ENCODE measurements at places on chromosomes 3 and 15.
A peak's percentile ranks its signal among the peaks of the same experiment; 100 is the strongest.

- no peak for DNase-seq
Measured at GRCh38 chr15:69813881-69814280, 283.8 kb downstream of the TLE3 start.

GRCh38 chr3:117910820-117911521 lies 1123.7 kb downstream of the IGSF11 start:
- DNase-seq: no peak

DNA sequence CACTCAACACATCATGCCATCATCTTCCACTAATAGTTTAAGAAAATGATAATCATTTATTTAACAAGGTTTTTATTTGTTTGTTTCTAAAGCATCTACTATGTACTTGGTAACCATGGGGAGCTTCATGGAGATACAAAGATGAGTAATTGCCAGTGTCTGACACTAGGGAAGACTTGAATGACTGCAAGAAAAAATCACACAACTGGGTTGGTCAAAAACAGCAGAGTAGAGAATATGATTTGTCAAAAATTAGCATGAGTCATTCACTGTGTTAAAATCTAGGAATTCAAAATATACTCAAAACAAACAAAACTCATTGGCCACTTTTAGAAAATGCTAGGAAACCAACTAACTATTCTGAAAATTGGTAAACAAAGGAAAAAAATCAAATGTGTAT lies 6.3 kb downstream of the BNC1 start:
- DNase-seq: peak; percentile 87

- no peak for DNase-seq
Measured at GRCh38 chr3:157650172-157650571, 147.0 kb upstream of the VEPH1 start.

DNA sequence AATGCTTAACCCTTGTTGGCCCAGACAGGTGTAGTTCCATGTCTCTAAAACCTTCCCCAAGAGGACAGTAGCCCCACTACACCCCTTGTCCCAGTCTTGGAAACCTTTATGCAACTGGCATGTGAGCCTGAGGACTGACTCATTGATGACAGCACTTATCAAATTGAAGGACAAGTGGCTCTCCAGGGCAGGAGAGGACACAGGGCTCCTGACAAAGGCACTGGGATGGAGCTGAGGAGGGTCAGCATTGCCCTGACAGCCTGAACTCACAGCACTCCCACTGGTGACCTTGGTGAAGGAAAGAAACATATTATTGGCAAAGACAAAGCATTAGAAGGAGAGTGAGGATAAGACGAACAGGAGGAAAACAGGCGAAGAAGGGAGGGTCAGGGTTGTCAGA lies 139.9 kb downstream of the EPHB1 start:
- no peak for DNase-seq

DNA sequence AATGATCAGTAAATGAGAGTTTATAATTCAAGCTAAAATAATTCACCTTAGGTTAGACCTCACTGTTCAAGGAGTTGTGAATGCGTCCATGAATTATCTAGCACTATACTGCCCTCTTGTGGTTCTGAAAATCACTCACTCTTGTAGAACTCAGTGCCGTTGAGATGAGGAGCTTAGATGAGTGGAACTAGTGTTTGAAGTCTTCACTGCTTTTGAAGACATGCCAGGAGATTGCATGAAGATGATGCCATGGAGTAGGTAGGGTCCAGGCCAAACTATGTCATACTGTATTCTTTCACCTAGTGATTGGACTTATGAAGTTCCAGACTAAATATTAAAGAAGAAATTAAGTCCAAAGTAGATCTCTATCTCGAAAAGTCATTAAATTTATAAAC lies 28.8 kb downstream of the LYSMD4 start:
- DNase-seq: peak; percentile 88

GRCh38 chr15:27831384-27832236 lies 267.5 kb downstream of the OCA2 start:
- no peak for DNase-seq

GRCh38 chr3:135240426-135240825 lies 445.4 kb downstream of the EPHB1 start:
- no peak for DNase-seq

- DNase-seq: no peak
Measured at GRCh38 chr3:165748094-165748493, 89.1 kb downstream of the BCHE start.

DNA sequence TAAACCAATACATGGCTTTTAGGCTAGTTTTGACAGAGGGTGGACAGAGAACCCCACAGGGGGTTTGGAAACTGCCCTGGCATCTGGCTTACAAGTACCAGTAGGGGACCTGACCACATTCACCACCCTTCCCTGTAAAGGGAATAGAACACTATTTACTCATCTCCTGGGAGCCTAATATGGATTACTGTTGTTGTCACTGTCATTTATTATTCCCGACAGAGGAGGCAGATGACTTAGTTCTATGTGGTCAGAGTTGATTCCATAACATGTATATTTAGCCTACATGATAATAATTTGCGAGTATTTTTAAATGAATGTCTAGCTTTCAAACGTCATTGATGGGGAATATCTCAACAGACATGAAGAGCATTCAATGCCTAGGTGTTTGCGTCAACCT lies 15.9 kb downstream of the ZBTB38 start:
- DNase-seq: no peak

DNA sequence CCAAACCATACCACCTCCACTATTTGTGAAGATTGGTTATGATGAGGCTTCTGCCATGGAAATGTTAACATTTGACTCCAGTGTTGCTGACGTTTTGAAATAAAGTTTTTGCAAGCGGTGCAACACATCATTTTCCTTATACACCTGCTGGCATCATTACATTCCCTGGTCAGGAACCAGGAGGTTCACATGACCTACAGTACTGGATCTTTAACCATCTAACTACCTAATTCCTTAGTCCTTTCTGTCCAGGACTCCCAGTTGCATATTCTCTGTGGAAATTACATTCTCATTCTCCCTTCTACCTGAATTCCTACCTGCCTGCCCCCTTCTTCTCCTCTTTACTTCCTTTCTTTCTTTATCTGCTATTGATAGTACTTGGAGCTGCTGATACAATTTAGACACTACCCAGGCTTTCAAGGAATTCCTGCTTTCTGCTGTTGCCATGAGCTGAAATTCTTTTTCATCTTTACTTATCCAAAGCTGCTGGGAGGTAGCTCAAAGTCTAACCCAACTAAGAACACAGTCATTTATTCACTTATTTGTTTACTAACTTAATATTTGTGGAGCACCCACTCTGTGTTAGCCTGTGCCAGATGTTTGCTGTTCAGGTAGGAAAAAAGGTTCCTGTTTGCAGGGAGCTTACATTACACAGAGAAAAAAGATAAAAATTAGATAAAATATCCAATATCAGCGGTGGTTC lies 144.2 kb downstream of the EDEM1 start:
- no peak for DNase-seq

GRCh38 chr3:160587105-160587504 lies 21.7 kb upstream of the KPNA4 start:
- no peak for DNase-seq

DNA sequence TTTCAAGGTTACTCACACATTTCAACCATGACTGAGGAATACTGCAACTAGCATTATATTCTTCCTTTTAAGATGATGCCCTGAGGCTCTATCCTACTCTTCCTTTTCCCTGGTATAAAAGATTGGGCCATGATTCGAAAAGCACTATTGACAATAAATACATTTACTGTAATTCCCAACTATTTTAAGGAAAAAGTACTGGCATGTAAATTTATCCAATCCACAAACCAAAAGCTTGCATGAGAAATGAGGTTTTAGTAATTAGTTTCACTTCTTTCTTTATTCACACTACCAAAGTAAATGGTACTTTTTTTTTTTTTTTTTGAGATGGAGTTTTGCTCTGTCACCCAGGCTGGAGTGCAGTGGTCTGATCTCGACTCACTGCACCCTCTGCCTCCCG lies 310.2 kb downstream of the LRRC3B start:
- DNase-seq: no peak

GRCh38 chr3:186032321-186032720 lies 76.6 kb downstream of the ETV5 start:
- DNase-seq: no peak

DNA sequence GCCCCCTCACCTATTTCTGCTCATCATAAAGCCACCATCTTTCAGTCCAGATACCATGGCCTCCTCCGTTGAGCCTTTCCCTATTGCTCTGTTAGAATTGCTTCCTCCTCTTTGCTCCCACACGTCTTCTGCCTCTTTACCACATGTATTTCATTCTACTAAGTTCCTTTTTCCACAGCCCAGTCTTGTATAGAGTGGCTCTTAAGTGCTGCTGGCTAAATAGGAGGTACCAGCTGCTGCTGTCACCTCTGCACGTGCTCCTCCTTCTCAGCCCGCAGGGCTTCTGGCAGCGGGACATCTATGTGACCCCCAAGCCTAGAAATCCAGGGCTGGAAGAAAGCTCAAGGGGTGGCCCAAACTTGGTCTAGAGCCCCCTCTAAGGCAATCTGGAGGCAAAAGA lies 38.8 kb upstream of the PLXND1 start:
- DNase-seq: no peak

GRCh38 chr3:58497097-58497496 lies 5.2 kb downstream of the KCTD6 start:
- DNase-seq: no peak

DNA sequence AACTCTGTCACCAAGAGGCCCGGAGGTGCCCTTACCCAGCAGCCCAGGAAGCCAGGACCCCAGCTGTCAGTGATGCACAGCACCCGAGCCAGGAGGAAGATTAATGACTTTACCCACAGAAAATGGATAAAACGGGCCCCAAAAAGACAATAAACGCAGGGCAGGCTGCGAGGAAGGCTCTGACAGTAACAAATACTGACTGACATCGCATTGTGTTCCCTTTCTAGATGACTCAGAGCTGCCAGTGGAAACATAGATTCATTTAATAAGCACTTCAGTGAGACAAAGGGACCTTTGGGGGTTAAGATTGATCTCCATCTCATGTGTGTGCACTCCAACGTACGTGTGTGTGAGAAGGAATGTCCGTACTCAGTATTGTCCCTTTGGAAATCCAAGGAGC lies 225.3 kb upstream of the PPP2R3A start:
- DNase-seq: no peak

- no peak for DNase-seq
Measured at GRCh38 chr3:10187290-10187876, 22.7 kb downstream of the IRAK2 start.

GRCh38 chr3:15055019-15055557 lies 10.0 kb downstream of the MRPS25 start:
- no peak for DNase-seq

GRCh38 chr15:88843334-88843733 lies 40.1 kb downstream of the ACAN start:
- no peak for DNase-seq

DNA sequence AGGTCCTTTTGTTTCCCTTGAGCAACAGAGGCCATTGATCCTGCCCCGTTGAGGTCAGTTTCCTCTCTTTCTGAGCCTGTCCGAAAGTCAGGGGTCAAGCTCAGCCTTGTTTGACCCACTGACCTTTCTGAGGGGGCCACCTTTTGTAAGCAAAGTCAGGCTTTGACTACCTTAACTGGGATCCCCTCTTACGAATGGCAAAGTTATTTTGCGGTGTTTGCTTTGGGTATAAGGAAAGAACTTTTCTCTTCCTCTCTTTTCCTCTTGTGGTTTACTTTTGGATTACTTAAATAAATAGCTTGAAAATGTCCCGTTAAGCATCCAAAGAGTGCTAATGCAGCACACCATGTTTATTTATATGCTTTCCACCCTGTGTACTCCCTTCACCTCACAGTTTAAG lies 340.6 kb downstream of the THSD4 start:
- no peak for DNase-seq

DNA sequence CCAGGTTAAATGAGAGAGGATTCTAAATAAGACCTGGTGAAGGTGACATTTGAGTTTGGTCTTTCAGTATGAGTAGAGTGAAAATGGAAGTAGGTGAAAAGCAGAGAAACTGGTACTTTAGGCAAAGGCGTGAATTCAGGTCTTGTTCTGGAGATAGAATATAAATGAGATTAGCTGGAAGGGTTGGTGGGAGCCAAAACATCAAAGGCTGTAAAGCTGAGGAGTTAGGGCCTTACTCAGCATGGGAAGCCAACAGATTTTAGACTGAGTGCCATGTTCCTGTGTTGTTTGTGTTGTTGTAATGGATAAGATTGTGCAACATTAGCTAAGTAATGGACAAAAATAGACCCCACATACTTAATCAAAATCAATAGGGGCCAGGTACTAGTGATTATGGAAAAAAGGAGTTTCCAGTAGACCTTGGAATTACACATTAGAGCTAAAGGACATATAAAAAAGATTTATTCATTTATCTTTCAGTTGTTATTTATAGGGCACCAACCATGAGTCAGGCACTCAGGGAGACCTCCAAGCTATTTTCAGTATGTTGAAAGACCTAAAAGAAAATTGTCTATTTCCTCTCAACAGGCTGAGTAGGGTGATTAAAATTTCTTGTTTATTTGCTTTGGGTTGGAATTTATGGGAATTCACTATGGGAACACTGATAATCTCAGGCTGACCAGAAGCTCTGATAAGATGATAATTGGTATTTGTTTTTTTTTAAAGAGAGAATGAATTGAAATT lies 20.8 kb downstream of the ARL14 start:
- no peak for DNase-seq

- no peak for DNase-seq
Measured at GRCh38 chr15:85100186-85100937, 118.7 kb downstream of the PDE8A start.

DNA sequence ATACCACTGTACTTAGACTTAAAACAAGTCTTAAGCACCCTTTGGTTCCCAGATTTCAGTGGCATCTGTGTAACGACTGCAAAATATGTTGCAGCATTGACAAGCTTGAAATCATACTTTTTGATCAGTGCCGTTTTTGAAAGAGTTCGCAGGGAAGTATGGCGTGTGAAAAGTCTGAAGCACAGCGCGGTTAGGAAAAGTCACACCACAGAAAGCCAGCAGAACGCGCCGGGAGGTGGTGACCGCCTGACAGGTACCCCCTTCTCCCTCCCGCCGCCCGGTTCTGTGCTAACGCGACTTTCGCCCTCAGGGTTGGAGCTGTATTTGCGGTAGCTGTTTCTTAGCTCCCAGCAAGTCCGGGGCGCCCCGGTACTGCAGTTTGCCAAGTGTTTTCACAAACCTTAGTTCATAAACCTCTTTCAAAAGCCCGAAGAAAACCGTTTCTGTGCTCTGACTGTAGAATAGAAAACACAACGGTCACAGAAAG lies 481 bp upstream of the CRYBG3 start:
- DNase-seq: peak; percentile 46

- peak; percentile 50 for DNase-seq
Measured at GRCh38 chr3:130539005-130539404, 22.0 kb downstream of the COL6A6 start.

GRCh38 chr15:67280217-67280616 lies 25.6 kb downstream of the IQCH start:
- no peak for DNase-seq

DNA sequence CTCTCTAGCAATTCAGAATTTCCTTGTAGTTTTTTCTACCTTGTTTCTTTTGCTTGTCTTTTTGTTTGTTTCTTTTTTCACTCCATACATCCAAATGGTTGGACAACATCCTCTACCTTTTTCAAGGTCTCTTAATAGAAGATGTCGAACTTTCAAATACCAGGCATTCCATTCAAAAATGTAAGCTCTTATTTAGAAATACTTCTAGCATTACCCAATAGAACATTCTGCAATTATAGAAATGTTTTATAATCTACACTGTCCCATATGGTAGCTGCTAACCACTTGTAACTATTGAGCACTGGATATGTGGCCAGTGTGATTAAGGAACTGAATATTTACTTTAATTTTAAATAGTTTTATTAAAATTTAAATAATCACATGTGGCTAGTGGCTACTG lies 196.2 kb upstream of the MRPL3 start:
- DNase-seq: no peak

Measured in bronchial epithelial cell (primary cell).